ENCODE measurements at places on chromosomes 12 and 14.
A peak's percentile ranks its signal among the peaks of the same experiment; 100 is the strongest.

- no peak overlapping the region for H3K4me3 ChIP-seq
- no peaks in the 10 kb centered on the region for H3K36me3 ChIP-seq
- DNase-seq, result no peak
- no peak overlapping the region for H3K27ac ChIP-seq
Observed at GRCh38 chr12:92242907-92243306, 97.3 kb upstream of the BTG1 start.

DNA sequence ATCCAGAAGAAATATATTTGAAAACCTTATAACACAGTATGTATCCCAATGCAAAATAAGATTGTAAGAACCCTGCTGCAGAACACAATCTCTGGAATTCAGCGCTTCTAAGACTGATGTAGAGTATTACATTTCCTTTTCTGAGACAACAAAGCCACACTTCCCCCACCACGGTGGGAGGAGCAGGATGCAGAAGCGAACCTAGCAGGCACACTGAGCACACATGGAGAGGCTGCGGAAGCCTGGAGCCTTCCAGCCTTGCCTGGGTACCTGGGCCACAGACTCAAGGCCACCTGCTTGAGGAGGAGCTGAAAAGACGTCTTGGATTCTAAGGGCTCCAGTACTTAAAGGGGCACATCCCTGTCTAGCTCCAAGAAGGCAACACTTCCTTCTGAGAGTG, 46.4 kb downstream of the TCHP start:
- peak; percentile 77 for DNase-seq
- H3K27ac ChIP-seq, result no peak overlapping the region
- peaks cover 4% of the 10 kb centered on the region for H3K4me1 ChIP-seq
- no peaks in the 10 kb centered on the region for H3K36me3 ChIP-seq

- no peak overlapping the region for H3K4me3 ChIP-seq
- no peaks in the 10 kb centered on the region for H3K27me3 ChIP-seq
- peaks cover 26% of the 10 kb centered on the region for H3K4me1 ChIP-seq
- no peaks in the 10 kb centered on the region for H3K36me3 ChIP-seq
Observed at GRCh38 chr12:27555925-27556778, 32.1 kb downstream of the PPFIBP1 start.

DNA sequence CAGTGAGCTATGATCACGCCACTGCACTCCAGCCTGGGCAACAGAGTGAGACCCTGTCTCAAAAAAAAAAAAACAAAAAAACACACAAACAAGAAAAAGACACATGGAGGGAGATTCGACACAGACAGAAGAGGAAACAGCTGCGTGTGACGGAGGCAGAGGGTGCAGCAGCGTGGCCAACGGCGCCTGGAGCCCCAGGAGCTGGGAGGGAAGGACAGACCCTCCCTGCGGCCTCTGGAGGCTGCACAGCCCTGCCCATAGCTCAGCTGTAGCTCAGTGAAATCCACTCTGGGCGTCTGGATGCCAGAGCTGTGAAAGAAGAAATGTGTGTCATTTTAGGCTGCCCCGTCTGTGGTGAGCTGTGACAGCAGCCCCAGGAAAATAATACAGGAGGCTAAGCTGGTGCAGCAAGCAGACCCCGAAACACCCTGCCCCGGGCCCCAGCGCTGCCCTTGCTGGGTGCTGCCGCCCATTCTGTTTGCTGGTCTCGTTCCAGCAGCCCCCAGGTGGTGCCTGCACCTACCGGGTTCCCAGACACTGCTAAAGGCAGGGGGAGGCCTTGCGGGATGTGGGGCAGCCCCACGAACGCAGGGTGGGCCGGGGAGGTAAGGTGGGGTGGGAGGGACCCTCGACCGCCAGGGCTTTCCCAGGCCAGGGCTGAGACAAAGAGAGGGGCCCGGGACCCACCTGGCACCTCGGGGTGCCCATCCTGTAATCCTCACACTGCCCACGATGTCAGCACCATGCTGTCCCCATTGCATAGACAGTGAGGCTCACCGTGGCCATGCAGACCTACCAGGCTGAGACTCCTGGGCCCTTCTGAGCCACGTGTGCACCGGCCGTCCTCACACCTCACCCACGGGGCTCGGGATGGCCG, 21.2 kb downstream of the GALNT9 start:
- no peak overlapping the region for H3K4me3 ChIP-seq
- no peaks in the 10 kb centered on the region for H3K4me1 ChIP-seq
- no peak overlapping the region for H3K27ac ChIP-seq
- H3K36me3 ChIP-seq, result no peaks in the 10 kb centered on the region
- no peaks in the 10 kb centered on the region for H3K27me3 ChIP-seq
- no peak for DNase-seq

GRCh38 chr14:88276923-88277596, 46.0 kb downstream of the KCNK10 start:
- no peak overlapping the region for H3K4me3 ChIP-seq
- no peak for DNase-seq
- H3K27ac ChIP-seq, result no peak overlapping the region
- no peaks in the 10 kb centered on the region for H3K27me3 ChIP-seq

GRCh38 chr14:29390081-29390832, 537.4 kb downstream of the PRKD1 start:
- no peaks in the 10 kb centered on the region for H3K36me3 ChIP-seq

DNA sequence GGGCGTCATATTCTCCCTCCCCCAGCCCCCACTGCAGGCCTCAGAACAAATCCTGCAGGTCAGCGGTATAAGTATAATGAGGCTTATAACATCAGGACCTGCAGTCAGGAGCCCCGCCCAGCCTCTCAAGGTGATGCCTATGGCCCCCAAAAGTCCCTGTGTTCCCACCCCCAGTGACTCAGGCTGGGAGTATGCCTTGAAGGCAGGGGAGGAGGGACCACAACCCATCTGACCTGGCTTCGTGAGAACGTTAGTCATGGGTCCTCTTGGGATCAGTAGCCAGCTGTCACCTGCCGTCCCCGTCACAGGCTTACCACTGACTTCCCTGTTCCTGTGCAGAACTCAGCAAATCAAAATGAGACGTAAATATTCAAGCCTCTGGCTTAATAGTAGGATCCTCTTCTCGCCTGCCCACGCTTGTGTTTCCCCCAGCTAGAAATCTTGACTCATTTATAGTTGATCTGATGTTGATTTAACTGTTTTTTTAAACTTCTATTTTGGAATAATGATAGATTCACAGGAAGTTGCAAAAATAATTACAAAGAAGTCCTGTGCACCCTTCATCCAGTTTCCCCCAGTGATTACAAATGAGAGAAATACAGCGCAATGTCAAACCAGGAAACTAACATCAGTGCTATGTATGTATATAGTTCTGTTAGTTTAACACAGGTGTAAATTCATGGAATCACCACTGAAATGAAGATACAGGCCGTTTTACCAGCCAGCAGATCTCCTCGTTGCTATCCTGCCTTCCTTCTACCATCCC, 107.5 kb downstream of the ADGRD1 start:
- H3K4me1 ChIP-seq, result no peaks in the 10 kb centered on the region
- no peak overlapping the region for H3K27ac ChIP-seq
- DNase-seq, result no peak
- no peaks in the 10 kb centered on the region for H3K36me3 ChIP-seq
- no peak overlapping the region for H3K4me3 ChIP-seq

- H3K4me1 ChIP-seq, result no peaks in the 10 kb centered on the region
- no peak for DNase-seq
- H3K27ac ChIP-seq, result no peak overlapping the region
- H3K4me3 ChIP-seq, result no peak overlapping the region
Observed at GRCh38 chr14:80135305-80136088, 75.8 kb downstream of the DIO2 start.

GRCh38 chr14:52918486-52918885, 32.4 kb downstream of the FERMT2 start:
- H3K36me3 ChIP-seq, result peaks cover 4% of the 10 kb centered on the region
- no peak overlapping the region for H3K27ac ChIP-seq
- no peak for DNase-seq
- no peak overlapping the region for H3K4me3 ChIP-seq
- peaks cover 14% of the 10 kb centered on the region for H3K4me1 ChIP-seq
